Kidney tubule cell (primary cell): ENCODE measurements at places on chromosomes 5 and 9.

DNA sequence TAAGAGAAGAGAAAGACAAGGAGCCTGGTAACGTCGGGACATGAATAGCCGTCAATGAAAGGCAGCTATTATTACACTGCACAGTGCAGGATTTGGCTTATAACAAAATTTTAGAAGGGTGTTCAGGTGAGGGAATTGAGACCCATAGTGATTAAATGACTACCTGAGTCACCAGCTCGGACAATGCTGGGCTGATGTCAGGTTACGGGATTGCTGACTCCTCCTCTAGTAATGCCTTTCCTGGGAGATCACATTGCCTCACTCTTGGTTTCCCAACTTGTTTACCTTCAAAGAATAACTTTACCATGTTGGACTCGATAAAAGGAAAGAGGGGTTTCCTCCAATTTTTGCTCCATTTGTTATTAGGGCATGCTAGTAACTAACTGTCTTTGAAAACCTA is 132.6 kb downstream of the GHR start:
- peak; percentile 1 for DNase-seq

DNA sequence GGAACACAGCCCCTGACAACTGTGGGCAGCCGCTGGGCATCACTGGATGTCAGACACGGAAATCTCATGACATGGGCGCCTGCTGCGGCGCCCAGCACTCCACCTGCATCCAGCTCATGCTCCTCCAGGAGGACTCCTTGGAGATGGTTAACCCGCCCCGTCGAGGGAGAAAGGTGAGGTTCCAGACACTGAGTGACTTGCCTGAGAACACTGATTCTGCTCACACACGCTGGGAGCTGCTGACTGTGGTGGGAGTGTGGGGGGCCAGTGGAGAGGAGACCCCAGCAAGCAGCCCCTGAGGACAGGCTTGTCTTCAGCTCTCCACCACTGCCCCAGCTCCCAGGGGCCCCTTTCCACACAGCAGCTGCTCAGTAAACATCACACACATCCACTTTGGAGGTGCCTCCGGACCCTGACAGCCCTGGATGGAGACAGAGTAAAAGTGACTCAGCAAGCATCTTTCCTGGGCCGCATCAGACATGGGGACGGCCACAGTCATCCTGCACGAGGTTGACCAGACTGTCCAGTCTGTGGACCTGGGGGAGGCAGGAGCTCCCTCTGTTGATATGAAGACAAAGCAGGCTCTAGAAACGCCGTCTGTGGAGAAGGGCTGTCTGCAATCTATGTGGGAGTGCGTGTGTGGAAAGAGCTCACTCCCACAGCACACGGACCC is 283.7 kb upstream of the IRX4 start:
- no peak for DNase-seq

GRCh38 chr9:87086221-87086818 is 139.0 kb upstream of the GAS1 start:
- DNase-seq, result no peak

DNA sequence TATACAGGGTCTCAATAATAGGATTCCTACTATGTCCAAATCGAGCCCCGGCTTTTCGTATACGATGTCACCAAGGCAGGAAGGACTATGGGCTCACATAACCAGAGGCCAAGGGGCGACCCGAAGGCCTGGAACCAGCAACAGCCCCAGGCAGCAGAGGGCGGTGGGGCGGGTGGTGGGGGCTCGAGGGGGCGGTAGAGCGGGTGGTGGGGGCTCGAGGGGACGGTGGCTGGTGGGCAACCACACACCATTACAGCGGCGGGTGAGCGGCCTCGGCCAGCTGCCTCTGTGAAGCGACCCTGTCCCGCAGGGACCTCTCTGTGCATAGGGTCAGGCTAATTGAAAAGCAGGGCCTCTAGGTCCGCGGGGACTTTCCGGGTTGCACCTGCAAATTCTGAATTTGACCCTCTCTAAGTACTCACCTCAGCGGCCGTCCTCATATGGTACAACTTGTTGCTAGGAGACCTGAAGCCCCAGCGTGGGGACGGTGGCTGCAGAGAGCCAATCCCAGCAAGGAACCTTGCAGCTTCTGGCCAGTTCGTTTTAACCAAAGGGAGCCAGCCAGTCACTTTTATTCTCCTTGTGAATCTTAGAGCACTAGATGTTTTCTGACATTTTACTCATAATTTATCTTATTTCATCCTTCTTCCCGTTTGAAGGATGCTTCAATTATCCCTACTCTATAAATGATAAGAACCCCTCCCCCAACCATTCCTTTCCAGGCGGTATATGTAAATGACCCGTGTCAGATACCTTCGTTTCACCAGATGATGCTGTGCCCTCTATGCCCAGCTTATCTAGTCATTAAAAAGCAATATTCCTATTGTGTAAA is at the start of gene NME5:
NME5 (minus strand) TSS at position 480 of the 832 bp plus-strand sequence. CDS start 648 bp downstream, outside the sequence.
- peak; percentile 83 for DNase-seq

DNA sequence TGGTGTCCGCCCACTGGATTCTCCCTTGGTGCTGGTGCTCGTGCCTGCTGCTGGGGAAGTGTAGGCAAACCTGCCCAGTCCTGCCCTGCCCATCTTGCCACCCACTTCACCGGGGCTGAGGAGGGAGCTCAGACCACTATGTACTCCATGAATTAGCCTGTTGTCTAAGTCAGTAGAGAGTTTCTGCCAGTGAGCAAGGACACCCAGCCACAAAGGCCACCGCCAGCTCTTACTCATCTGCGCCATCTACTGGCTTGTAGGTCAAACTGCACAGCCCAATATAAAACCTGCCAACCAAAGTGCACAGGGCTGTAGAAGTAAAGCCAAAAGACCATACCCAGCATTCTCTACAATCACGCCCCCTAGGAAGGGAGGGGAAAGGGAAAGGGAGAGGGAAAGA is 102.3 kb downstream of the GLIS3 start:
- DNase-seq, result peak; percentile 29

DNA sequence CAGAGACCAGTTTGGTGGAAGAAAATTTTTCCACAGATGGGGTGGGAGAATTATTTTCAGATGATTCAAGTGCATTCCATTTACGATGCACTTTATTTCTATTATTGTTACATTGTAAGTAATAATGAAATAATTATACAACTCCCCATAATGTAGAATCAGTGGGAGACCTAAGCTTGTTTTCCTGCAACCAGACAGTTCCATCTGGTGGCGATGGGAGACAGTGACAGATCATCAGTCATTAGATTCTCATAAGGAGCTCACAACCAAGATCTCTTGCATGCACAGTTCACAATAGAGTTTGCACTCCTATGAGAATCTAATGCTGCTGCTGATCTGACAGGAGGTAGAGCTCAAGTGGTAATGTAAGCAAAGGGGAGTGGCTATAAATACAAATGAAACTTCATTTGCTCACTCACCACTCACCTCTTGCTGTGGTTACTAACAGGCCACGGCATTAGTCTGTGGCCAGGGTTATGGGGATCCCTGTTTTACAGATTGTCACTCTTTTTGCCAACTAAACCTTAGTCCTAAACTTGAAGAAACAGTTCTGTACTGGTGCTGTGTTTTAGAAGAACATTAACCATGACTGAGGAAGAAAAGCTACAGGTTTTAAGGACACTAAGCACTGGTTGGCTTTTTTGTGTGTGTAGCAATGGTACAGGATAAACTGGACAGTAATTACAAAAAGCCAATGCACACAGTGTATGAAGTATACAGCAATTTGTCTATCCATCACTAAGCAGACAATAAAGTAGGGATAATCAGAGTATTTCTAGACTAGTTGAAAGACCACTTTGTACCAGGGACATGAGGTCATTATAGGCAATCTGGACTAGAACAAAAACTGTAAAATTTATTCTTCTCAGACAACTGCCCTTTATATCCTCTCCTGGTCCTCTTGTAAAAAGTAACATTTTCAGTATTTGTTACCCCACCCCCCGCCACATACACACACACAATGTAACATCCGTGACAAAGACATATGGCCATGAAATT is 9.9 kb downstream of the TMEM232 start:
- no peak for DNase-seq
